ENCODE measurements at places on chromosomes 13 and 19.

DNA sequence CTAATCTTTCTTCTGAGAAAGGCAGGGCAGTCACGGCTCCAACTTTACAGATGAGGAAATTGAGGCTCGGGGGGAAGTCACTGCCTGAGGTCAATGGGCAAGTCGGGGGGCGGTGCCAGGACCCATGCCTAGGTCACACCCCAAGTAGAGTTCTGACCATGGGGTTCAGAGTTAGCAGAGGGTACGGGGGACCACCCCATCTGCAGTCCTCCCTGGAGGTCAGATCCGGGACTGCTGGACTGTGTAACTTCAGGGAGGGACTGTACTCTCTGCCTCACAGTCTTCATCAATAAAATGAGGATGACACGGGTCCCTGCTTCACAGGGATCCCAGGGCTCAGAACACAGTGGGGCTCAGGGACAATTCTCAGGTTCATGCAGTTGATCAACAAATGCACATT lies 7.7 kb downstream of the SLC5A5 start:
- no peak for DNase-seq

DNA sequence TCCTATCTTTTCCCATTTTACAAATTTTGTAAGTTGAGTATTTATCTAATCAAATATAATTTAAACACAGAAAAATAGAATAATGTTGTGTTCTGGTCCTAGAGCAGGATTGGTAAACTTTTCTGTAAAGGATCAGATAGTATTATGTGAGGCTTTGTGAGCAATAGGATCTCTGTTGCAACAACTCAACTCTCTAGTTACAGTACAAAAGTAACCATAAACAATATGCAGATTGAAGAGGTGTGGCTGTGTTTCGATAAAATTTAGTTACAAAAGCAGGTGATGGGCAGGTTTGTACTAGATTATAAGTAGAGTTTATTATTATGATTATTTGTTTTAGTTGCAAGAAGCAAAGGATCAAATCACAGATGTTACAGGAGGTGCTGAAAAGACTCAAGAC lies 15.2 kb upstream of the C1QTNF9B start:
- no peak for DNase-seq

DNA sequence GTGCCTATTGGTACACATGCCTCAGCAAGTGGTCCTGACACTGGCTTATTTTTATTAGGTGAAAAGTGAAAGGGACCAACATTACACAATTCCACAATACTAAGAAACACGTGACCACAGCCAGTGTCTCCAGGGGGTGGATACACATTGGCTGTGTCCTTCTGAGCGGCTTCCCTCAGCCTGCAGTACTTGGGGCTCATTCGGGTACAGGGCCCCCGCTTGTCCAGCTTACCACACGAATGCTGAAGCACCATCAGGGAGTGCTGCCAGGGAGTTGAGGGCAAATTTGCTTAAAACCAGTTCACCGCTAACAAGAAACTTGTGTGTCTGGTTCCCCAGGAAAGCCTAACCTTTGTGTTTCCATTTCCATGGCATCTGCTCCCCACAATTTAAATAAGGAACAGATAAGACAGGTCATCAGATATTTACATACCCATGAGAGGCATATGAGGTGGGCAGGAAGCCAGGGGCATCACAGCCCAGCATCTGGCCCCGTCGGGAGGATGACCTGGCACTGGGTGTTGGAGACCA lies 23.3 kb downstream of the PBX4 start:
- DNase-seq: peak; percentile 60

DNA sequence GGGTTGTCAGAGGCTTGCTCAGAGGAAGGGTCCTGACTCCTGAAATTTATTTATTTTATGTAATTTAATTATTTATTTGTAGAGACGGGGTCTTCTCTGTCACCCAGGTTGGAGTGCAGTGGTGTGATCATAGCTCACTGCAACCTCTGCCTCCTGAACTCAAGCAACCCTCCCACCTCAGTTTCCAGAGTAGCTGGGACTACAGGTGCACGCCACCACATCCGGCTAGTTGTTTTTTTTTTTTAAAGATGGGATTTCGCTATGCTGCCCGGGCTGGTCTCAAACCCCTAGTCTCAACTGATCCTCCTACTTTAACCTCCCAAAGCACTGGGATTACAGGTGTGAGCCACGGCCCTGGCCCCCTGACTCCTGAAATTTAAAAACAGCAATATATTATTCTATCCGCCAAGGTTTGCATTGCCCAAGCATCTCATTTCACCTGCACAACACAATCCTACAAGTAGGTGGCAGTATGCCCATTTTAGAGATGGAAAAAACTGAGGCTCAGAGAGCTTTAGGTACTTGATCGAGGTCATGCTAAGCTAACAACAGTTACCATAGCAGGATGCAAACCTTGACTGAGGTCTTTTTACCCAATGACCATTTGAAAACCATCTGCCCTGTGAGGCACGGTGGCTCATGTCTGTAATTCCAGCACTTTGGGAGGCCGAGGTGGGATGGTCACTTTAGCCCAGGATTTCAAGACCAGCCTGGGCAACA lies 18.1 kb downstream of the ARHGEF18 start:
- peak; percentile 59 for DNase-seq

- peak; percentile 59 for DNase-seq
Observed at GRCh38 chr13:99617474-99618255, 116.4 kb downstream of the TM9SF2 start.

DNA sequence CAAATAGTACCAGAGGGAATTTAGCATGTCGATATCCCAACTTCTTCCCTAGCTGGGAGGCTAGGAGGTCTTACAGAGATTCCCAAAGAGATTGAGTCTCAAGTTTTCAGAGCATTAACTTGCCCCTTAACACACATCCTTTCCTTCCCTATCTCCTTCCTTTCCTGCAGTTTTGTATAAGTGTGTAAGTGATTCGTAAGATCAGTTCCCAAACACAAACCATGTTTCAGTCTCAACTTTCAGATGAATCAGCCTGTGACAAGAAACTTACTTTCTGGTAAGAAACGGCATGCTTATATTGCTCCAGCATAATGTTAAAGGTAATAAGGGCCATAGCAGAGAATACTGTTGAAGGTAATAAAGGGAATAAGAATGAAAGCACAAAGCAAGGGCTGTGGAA lies 472.2 kb downstream of the LIG4 start:
- DNase-seq: no peak

DNA sequence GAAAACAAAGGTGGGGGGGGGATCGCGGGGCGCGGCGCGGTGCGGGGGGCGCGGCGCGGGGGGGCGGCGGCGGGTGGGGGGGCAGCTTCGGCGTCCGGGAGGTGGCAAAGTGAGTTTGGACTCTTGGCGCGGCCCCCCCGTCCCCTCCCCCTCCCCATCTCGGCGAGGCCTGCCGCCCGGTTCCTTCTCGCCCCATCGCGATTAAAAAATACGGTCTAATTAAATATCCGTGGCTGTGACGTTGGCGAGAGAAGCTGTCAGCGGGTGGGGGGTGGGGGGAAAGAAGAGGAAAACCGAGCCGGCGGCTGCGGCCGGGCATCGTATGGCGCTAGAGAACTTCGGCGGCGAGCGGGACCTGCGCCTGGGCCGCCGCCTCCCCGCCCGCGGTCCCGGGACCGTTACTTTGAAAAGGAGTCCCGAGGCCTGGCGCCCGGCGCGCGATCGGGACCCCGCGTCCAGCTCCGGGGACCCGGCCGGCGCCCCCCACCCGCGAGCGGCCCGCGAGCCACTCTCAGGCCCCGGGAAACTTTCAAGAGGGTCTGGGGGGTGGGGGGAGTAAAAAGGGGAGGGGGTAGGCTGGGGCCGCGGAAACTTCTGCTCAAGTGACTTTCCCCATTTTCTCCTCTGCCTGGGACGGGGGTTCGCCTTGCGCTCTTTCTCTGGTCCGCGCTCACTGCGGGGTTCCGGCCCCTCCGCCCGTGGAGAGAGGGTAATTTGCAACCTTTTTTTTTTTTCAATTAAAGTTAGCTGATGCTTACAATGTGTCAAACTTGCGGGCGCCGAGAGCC lies 146.3 kb upstream of the ZNF536 start:
- no peak for DNase-seq

GRCh38 chr19:49421039-49421877 lies 2.0 kb downstream of the PTH2 start:
- DNase-seq: peak; percentile 74

DNA sequence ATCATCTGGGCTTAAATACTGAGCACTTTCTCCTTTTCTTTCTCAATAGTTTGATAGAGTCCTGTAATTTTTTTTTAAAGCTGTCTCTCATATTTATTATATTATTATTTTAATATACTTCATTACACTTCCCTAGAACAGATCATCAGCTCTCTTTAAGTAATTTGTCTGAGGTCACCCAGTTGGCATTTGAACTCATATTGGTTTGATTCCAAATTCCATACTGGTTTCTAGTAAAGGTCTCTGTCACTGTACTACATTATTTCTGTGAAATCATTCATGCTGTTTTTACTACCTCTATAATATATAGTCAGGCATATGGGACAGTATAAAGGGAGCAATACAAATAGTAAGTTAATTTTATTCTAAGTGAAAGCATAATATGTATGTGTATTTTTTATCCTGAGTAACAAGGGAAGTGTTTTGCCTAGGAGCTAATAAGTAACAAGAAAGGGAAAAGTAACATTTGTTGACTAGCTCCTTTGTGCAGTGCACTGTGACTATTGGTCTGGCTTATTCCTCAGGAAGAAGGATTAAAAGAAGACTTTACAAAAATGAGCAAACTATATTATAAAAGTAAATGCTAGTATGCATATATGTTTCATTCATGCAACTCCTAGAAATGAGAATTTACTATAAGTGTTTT lies 14.3 kb downstream of the LPAR6 start:
- DNase-seq: peak; percentile 60

- peak; percentile 34 for DNase-seq
Observed at GRCh38 chr19:39645800-39646411, 9.8 kb upstream of the LGALS16 start.
